ENCODE measurements at places on chromosomes 1 and 21.

GRCh38 chr1:41241354-41241748 is 755 bp downstream of the SCMH1 start:
- DNase-seq = no peak

- DNase-seq = no peak
These were observed 81.1 kb downstream of the SIK1 start for GRCh38 chr21:43345746-43346409.

- DNase-seq = no peak
These were observed 4.6 kb downstream of the BLACAT1 start for GRCh38 chr1:205451202-205451601.

- DNase-seq = no peak
These were observed 56.4 kb downstream of the GREM2 start for GRCh38 chr1:240555524-240555923.

- no peak for DNase-seq
These were observed 8.4 kb upstream of the IVNS1ABP start for GRCh38 chr1:185325413-185325812.

DNA sequence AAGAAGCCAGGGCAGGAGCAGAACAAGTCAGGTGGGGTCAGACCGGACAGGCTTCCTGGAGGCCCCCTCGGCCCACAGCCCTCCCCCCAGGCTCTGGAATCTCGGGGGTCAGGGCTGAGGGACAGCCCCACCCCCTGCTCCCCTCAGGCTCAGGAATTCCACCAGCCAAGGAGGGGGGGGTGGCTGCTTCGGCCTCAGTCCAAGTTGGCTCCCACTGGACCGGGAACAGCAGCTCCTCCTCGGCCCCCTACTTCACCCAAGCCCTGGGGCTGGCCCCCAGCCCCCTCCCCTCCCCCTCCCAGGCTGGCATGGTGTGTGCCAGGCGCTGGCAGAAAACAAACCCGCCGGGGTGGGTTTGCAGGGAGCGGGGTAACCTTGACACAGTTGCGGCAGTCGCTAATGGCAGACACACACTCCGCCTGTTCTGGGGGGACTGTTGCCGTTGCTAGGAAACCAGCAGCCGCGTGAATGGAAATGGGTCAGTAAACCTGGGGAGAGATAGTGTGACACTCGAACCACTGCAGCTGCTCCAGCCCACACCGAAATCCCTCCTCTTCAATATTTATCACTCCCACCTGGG is 32.4 kb downstream of the AHDC1 start:
- no peak for DNase-seq

GRCh38 chr1:234675572-234675971 is 65.6 kb upstream of the IRF2BP2 start:
- DNase-seq = no peak

DNA sequence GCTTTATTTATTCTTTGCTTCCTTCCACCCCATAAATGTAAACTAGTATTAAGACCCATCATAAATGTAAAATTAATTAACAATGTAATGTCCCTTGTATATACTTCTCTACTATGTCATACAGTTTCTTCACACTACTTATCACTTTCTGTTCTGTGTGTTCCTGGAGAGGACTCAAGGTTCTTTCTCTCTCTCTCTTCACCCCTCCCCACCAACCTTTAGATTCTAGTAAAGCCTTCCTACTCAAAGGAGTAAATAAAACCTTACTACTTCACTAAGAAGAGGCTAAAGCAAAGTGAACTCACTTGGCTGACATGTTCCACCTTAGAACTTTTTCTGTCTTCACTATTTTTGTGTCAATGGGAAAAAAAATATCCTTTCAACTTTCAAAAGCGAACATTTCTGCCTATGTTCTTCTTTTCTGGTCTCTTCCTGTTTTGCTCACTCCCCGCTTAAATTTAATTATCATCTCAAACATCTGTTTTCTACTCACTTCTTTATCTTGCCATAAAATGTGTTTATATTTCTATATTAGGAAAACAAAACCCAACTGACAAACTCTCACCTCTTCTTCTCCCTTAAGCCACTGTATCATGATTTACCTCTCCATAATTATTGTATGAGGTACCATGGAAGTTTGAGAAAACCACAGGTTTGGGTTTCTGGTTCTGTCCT is 260.3 kb downstream of the DPYD start:
- DNase-seq = no peak

GRCh38 chr1:72111662-72112061 is 170.7 kb downstream of the NEGR1 start:
- no peak for DNase-seq

DNA sequence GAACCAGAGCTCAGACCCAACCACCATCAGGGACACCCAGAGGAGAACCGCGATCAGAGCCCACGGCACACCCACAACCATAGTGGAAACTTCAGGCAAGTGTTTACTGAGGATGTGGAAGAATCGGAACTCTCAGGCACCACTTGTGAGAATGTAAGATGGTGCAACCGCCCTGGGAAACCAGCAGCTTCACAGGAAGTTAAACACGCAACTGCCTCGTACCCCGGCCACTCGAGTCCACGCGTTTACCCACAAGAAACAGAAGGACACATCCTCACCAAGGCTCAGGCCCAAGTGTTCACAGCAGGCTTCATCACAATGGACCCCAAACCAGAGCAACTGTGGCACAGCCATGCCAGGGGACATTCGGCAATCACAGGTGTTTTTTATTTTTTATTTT is 51.4 kb upstream of the COL6A2 start:
- no peak for DNase-seq

GRCh38 chr1:37157634-37158033 is 123.3 kb upstream of the GRIK3 start:
- no peak for DNase-seq

DNA sequence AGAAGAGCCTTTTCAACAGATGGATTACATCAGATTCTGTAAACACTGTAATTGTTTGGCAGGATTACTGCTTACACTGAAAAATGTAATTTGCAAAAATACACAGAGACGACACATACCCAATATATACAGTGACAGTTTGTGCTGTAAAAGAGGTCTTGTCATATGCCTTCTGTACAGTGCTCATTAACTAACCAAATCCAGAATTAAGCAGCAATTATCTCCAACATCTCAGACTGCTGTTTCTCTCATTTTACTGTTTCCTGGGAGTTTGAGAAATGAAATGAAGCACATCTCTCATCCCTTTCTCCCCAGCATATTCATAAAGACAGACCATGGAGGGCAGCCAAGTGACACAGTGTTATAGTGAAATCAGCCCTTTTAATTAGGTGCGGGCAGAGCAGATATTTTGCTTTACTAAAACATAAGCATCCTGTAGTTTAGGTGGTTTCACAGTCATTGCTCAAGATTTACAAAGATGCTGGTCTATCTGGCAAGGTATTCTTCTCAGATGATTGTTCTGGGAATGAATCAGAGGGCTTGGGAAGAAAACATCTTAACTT is 618.4 kb upstream of the USP24 start:
- DNase-seq = no peak

DNA sequence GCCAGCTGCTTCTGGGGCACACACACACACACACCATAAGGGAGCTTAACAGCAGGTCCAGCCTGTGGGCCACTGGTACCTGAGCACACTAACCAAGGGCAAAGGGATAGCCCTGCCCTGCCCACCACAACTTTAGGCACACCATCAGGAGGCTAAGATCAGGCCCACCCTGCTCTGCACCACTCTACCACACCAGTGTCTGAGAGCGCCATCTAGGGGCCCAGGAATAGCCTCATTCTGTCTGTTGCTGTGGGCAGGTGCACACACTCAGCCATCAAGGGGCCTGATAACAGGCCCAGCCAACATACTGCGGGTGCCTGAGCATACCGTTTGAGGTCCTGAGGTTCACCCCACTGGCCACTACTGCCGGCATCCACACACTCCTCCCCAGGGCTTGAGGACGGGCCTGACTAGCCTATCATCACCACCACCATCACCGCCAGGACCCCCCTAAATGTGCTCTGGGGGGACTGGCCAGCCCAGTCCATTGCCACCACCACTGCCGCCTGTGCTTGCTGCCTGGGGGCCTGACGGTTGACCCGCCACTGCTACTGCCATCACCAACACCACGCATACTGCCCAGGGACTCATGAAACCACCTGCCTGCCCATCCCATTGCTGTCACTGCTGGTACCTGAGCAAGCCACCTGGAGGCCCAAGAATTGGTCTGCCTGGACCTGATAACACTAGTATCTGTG is 31.3 kb downstream of the NSL1 start:
- no peak for DNase-seq

DNA sequence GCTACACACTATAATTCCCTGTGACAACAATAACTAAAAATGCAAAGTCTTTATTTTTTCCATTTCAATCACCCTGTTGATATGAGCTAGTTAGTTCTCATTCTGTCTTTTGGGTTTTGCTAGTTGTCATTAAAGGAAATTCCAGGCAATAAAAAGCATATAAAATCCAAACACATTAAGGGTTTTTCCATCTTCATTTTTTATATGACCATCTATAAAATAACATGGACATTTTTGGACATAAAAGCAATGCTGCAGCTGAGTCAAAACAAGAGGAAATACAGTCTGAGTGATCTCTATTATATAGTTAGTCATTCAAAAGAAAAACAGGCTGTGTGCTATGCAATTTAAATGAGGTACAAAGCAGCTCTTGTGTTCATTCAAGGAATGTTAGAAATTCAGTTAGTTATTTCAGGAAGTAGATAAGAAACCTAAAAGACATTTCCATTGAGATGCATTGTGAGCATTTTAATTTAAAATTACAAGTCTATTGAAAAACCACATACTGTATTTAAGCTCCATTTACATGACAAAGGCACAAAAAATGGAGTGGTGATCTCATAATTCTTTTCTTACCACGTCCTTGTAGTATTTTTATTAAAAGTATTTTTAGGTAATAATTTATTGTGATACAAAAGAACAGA is 67.3 kb upstream of the BCL10 start:
- DNase-seq = no peak

GRCh38 chr1:241292973-241293372 is 64.0 kb downstream of the RGS7 start:
- no peak for DNase-seq

DNA sequence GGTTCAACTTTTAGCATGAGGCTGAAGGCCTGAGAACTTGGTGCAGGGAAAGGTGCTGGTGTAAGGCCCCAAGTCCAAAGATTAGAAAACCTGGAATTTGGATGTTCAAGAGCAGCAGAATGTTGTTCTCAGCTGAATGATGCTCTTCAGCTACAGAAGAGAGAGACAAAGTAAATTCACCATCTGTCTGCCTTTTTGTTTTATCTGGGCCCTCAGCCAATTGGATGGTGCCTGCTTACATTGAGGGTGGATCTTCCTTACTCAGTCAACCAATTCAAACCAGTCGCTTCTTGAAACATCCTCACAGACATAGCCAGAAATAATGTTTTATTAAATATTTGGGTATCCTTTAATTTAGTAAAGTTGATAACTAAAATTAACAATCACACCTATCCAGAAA is 748.2 kb upstream of the ADAMTS5 start:
- no peak for DNase-seq

GRCh38 chr1:64986903-64987871 is 20.8 kb upstream of the JAK1 start:
- no peak for DNase-seq

DNA sequence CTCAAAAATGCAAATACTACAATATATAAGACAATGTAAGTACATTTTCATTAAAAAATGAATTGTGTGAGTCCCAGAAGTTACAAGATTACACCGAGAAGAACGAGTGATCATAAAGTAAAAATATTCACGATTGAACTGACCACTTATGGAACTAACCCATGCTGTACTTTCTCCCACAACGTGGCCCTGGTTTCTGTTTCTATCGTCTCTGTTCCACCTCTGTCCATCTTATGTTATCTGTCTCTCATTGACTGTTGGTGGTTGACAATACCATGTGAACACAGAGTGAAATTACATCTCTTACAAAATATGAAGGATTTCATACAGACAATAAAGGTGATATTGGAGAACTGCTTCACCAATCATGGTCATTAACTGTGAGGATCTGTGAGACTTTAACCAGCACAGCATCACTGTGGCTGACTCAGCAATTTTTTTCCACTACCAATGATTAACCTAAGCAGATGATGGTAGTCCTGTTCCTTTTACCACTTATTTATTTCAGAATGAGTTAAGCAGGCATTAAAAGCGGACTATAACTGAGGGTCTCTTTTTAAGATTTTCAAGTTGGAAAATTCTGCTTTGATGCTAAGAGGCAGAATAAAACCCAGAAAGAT is 165.1 kb downstream of the TGFB2 start:
- DNase-seq = no peak

GRCh38 chr1:65480684-65481405 is 60.4 kb downstream of the LEPR start:
- DNase-seq = no peak

DNA sequence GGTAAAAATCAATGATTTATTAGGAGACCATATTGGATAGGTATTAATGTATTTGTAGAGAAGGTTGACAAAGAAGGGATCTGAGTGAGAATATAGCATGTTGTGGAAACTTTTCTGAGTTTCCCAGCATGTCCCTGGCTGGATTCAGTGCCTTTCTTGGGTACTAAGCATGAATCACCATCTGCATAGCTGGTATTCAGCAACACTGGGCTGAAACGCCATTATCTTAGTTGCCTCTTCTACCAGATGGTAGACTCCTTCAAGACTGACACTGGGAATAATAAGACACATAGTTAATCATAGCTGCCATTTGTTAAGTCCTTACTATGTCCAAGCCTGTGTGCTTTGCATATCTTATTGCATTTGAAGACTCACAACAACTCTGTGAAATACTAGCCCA is 45.5 kb downstream of the ATP5PF start:
- no peak for DNase-seq

GRCh38 chr21:25560891-25561290 is 46.4 kb downstream of the MRPL39 start:
- DNase-seq = no peak

DNA sequence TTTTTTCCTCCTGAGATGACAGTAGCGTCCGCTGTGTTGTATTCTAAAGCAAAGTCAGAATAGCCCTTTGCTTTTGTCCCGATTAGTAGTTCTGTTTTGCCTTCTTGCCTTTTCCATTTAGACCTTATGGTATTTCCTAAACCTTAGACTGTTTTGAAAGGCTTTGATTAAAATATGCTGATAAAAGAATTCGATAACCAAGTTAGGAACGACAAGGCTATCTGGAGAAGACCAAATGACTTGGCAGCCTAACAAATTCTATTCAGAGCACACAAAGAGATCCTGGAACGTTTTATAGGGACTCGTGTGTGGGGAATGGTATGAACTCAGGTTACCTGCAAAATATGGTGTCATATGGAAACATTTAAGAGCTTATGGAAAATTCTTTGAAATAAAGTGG is 42.9 kb downstream of the NFIA start:
- DNase-seq = no peak

- DNase-seq = no peak
These were observed 77.1 kb upstream of the SCCPDH start for GRCh38 chr1:246647113-246647512.

GRCh38 chr1:231274119-231274825 is 33.3 kb downstream of the GNPAT start:
- DNase-seq = no peak

- DNase-seq = no peak
These were observed 10.7 kb downstream of the PTPRU start for GRCh38 chr1:29247044-29247443.

DNA sequence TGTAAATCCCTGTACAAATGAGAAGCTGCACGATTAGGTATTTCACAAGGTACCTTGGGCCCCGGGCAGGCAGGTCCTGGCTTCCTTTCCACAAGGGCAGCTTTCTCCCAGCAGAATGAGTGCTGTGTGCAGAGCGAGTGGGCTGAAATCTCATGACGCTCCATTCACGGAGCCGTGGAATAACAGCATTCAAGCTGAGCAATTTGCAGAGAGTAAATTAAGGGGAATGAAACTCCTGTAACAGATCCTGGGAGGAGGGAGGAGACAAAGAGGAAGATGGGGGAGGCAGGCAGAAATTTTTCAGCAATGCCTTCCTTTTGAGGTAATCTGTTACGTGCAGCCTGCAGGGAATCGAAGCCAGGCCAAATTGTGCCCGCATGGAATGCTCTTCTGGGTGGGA is 239.9 kb downstream of the TNR start:
- no peak for DNase-seq

Data from esophagus squamous epithelium (tissue), 5 donors.